ENCODE measurements at places on chromosomes 12 and 14. TPM values are rescaled to one million over a fixed set of nuclear protein-coding genes. Genes with fewer than 3 reads are reported as not detected.

DNA sequence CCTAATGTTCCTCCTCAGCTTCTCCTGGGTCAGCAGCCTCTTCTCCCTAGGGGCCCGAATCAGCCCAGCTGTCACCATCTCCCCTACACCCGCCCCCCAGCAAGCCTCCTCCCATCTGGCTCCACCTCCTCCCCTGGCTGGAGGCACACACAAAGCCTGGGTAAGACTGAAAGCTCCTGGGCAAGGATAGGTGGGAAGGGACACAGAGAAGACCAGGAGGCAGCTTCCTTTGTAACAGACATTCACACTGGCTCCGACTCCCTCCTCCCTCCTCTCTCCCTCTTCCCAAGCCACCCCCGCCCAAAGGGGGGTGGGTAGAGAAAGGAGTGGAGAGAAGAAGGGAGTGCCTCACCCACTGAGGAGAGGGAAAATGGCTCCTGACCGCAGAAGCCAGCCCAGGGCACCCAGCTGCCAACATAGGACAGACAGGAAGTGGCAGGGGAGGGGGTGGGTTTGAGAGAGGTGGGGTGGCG lies 4.0 kb downstream of the CHD4 start:
- DNase-seq = no peak

DNA sequence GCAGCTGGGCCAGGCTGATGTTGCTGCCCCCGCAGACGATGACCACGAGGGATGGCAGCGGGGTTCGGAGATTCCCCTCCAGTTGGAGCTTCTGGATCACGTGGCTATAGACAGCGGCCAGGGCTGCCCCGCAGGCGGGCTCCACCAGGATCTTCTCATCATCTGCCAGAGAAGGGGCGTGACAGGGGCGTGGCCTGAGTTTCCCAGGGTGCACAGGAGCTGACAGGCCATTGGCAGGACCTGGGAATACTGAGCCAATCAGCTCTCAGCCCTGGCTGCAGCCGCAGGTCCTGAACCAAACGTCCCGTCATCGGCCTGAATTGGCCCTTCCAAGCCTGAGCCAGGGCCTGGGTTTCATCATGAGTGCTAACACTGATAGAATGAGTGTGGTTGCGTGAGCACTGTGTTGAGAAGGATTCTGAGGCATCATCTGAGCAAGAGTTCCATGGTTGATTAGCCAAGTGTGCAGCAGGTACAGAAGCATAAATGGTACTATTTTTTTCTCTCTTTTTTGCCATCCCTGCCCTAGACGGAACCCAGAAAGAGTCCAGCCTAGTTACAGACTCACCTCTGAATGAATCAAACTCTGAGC lies 10.6 kb downstream of the SDS start:
- no peak for DNase-seq

DNA sequence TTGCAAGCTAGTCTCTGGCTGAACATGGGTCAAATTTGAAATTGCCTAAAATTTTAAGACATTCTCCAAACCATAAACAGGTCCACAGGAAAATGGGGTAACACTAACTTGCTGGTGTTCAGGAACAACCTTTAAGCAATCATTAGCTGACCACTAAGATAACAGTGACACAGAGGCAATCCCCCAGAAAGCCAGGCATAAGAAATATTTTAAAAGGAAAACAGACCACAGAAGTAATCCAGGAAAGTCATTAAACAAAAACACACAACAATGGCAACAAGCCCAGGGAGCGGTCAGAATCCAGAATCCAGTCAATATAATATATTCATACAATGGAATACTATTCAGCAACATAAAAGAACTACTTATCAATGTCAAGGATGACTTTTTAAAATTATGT lies 59.1 kb downstream of the LRP6 start:
- no peak for DNase-seq

GRCh38 chr14:104158827-104159798 lies 20.7 kb downstream of the KIF26A start:
- no peak for DNase-seq

GRCh38 chr14:40859055-40859454 lies 747.6 kb upstream of the LRFN5 start:
- DNase-seq = no peak

GRCh38 chr12:15186597-15186996 lies 34.6 kb downstream of the RERG start:
- no peak for DNase-seq

DNA sequence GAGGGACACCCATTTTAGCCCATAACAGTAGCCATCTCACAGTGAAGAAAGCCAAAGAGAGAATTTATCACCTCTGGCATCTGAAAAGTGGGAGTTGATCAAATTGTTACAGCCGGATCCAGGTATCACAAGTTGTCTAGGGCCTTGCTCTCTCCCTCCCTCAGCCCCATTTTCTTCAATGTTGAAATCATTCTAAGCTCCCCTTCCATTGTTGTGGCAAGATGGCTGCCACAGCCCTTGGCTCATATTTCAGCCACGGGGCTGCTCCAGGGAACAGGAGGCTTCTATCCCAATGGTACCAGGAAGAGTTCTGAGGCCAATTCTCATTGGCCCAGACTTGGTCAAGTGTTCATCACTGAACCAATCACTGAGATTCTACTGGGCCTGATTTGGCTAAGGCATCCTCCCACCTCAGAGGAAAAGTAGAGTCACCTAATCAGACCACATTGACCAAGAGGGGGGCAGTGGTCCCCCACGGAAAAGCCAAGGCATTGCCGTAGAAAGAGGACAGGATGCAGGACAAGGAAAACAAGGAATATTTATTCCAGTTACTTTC lies 106.2 kb downstream of the GPATCH2L start:
- DNase-seq = no peak

DNA sequence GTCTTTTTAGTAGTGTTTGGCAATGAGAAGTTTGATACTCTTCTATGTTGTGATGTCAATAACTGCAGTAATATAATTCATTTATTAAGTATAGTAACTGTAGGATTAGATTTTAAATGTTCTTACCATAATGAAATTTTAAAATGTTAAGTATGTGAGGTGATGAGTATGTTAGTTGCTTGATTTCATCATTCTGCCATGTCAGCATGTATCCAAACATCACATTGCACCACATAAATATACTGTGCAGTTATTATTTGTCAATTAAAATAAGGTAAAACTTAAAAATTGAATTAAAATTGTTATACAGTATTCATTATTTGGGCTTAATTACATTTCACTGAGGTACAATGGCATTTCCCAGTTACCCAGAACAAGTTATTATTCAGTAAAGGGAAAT lies 138.6 kb downstream of the NUBPL start:
- DNase-seq = no peak

DNA sequence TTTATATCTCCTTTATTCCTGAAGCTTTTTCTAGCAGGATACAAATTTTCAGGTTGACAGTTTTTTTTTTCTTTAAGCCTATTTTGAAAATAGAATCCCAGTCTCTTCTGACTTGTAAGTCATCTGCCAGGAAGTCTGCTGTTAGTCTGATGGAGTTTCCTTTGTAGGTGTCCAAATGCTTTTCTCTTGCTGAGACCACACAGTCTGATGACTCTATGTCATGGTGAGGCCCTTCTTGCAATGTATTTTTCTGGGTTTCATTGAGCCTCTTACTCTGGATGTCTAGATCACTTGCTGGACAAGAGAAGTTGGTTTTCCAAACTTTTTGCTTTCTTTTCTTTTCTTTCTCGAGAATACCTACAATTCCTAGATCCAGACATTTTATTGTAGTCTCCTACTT lies 30.6 kb downstream of the USP15 start:
- DNase-seq = no peak

GRCh38 chr14:100037353-100037752 lies 27.9 kb upstream of the EVL start:
- no peak for DNase-seq

GRCh38 chr14:81946375-81946774 lies 412.7 kb upstream of the SEL1L start:
- DNase-seq = no peak

GRCh38 chr12:57029457-57029856 lies 13.1 kb upstream of the TAC3 start:
- DNase-seq = no peak

DNA sequence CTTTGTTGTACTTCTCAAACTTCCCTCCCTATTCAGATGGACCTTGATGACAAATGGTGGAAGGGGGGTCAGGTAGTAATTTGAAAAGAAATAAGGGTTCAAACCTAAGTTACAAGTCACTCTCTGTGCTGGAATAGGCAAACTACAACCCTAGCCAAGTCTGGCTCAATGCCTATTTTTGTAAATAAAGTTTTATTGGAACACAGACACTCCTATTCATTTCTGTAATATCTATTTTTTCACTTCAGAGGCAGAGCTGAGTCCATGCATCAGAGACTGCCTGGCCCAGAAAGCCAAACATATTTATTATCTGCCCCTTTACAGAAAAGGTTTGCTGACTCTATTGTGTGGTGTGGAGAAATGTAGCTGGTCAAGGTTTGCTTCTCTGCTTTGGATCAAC lies 78.4 kb upstream of the RIN3 start:
- DNase-seq = no peak

DNA sequence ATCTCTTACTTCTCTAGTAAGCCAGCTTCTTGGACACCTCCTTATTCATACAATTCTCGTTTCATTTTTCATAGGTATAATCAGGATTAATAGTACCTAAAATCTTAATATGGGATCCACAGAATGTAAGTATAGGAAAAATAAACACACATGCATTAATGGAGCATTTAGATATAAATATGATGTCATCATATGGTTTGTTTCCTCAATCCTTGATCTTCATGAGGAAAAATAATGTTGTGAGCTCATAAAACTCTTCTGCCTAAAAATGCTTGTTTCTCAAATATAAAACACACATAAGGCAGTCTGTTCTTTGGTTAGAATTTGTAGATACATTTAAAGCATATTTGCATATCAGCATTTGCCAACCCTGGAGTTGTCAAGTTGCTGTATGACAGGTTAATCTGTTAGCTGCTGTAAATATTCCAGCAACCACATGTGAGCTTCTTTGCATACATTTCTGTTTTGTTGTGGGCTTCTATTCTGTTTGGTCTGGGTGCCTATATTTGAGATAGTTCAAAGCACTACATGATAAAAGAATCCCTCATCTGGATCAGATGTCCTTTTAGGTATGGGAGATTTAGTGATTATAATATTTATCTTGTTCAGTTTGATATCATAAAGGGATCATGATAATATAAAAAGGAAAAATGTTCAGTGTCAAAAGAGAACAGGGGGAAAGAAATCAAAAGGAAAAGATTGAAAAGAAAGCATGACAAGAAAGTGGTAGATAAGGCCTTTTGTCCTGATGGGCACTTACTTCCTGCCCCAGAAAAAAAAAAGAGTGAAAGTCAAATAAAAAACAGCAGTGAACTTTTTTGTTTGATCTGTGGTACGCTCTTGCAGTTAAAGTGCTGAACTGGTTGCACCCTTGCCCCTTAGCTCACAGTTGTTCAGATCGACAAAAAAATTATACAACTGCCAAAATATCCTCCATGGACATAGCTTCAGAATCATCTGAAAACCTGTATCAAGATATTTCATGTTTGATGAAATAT lies 68.6 kb downstream of the ACSS3 start:
- no peak for DNase-seq

GRCh38 chr12:121214855-121215745 lies 5.2 kb downstream of the P2RX4 start:
- no peak for DNase-seq

- no peak for DNase-seq
Observed at GRCh38 chr14:96039633-96040311, 610 bp downstream of the C14orf132 start.

- no peak for DNase-seq
Observed at GRCh38 chr12:59119676-59120075, 199.4 kb upstream of the LRIG3 start.

GRCh38 chr14:51730098-51730497 lies 78.4 kb downstream of the FRMD6 start:
- no peak for DNase-seq

DNA sequence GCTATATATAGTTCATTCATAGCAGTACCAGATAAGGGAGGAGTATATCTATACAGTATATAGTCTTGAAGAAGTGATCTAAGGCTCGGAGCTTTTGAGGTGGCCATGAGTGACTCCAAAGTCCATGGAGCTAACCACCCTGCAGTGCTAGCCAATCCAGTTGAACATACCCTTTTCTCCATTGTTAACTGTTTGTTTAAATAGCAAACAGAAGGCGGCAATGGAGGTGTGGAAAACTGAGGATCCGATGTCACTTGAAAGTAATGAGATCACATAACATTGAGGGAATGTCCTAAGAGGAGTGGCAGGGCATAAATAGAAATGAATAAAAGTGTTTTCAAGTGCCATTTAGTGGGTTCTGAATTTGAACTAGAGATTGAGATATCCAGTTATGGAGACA lies 12.4 kb upstream of the SNAPC1 start:
- DNase-seq = no peak

GRCh38 chr14:97413022-97413539 lies 615.9 kb downstream of the VRK1 start:
- no peak for DNase-seq

GRCh38 chr12:70338531-70338930 lies 27.6 kb upstream of the KCNMB4 start:
- DNase-seq = no peak

DNA sequence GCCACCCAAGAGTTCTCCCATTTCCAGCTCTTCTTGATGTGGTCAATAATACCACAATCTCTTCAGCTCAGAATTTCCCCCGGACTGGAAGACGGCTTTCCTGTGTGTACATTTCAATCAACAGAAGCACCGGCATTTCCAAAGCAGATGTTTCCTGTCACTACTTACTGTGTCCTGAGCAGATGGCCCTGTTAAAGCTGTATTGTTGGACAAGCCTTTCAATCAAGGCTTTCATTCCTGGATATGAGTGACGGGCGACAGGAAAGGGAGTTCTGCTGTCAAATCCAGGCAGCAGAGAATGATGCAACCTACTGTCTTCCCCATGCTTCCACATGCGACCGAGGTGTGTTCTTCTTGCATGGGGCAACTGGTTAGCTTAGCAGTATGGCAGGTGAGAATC lies 76.4 kb upstream of the CCDC60 start:
- no peak for DNase-seq

GRCh38 chr14:47651337-47651736 lies 24.1 kb downstream of the MDGA2 start:
- DNase-seq = no peak

GRCh38 chr12:67572492-67572891 lies 76.1 kb upstream of the DYRK2 start:
- DNase-seq = no peak

The HNF1A gene
- total RNA-seq = not detected

The ASCL1 gene
- not detected for total RNA-seq

The TRIM9 gene
- 11.3 TPM for total RNA-seq

The TAS2R10 gene
- 2.5 TPM for total RNA-seq

Data from mesothelial cell of epicardium (in vitro differentiated cells).